Cerebellum (tissue), 4 donors: ENCODE measurements at places on chromosomes 16 and 17. TPM values are rescaled to one million over a fixed set of nuclear protein-coding genes. Genes with fewer than 3 reads are reported as not detected.

- no peak for DNase-seq
Measured at GRCh38 chr17:29068818-29069217, 25.9 kb downstream of the PIPOX start.

- DNase-seq: no peak
Measured at GRCh38 chr16:56889206-56889605, 24.2 kb downstream of the SLC12A3 start.

DNA sequence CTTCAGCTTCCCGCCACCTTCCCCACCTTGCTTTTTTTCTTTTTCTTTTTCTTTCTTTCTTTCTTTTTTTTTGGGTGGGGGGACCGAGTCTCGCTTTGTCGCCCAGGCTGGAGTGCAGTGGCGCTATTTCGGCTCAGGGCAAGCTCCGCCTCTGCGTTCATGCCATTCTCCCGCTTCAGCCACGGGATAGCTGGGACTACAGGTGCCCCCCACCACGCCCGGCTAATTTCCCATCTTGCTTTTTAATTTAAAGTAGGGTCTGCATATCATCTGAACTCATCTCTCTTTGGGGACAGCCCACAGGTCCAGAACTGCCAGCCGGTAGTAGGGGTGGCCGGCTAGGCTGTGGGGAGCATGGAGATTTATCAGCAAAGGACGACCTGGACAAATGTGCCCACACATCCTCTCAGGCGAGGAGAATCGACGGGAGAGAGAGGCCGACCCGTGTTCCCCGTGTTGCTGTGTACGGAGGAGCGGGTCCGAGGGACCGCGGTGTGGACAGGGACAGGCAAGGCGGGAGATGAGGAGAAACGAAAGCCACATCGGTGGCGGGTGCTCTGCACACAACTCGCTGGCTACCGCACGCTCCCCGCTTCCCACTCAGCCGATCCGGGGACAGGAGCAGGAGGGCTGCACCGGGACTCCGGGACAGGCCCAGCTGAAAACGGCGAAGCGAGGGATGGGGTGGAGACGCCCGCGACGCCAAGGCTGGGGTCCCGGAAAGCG lies 2.4 kb downstream of the MT1M start:
- DNase-seq: no peak

- DNase-seq: no peak
Measured at GRCh38 chr17:83152227-83152744, 72.9 kb downstream of the METRNL start.

The HIC1 gene
- 9.1 TPM for total RNA-seq

The KRT36 gene
- total RNA-seq: not detected

GRCh38 chr17:41836550-41837196 lies 641 bp upstream of the NT5C3B start:
- DNase-seq: no peak

GRCh38 chr17:75827308-75828075 lies 16.7 kb downstream of the UNC13D start:
- peak; percentile 82 for DNase-seq

DNA sequence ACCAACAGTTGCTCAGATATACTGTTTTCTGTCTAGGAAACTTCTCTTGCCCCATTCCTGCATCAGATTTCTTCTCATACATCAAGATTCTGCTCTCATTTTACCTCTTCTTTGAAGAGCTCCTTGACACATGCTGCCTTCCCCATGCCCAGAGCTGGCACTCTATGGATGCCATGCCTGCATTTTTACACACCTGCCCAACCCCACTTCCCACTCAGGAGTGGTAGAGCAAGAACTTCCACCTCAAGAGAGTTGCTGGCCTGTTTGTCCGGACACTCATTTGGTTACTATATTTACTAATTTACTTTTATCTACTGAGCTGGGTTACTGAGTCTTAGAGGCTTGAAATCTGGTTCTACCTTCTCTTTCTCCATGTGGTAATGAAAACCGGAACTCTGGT lies 98.3 kb upstream of the HLF start:
- DNase-seq: no peak

The CSH2 gene
- total RNA-seq: 1.8 TPM

DNA sequence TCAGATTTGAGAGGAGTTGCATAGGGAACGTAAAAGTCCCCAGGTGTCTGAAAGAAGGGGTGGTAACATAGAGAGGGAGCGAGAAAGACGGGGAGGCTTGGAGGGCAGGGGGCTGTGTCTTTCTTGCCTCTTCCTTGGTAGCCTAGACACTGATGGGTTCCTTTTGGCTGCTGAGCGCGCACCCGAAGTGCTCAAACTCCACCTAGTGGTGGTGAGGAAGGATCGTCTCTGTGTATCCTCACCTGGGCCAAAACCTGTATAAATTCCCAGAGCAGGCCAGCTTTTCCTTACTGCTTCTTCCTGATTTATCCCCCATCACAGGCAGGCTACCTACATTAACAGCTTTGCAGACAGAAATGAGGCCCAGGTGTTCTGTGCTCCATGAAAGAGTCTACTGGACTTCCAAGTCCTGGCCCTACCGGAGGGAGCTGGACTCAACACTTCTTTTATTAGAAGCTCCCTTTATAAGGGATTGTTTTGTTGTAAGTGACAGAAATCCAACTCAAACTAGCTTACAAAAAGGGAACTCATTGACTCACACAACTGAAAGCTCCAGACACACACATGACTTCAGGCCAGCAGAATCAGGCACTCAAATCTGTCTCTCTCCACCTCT lies 5.5 kb upstream of the SLC25A35 start:
- DNase-seq: peak; percentile 88

DNA sequence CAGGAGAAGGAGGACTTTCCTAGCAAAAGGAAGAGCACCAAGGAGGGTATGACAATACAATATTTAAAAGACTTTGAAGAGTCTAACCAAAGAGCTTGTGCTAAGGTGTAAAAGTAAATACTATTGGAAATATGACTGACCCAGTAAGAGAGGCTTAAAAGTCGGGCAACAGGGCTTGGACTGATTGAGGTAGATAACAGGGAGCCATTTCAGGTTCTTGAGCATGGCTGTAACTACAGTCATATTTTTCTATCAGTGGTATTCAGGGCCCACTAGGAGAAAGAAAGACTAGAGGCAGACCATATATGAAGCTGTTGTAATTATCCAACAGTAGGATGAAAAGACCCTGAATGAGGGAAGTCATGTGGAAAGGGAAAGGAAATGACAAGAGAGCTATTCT lies 62.3 kb downstream of the SMURF2 start:
- no peak for DNase-seq

- DNase-seq: no peak
Measured at GRCh38 chr16:83554096-83554495, 253.7 kb upstream of the HSBP1 start.

DNA sequence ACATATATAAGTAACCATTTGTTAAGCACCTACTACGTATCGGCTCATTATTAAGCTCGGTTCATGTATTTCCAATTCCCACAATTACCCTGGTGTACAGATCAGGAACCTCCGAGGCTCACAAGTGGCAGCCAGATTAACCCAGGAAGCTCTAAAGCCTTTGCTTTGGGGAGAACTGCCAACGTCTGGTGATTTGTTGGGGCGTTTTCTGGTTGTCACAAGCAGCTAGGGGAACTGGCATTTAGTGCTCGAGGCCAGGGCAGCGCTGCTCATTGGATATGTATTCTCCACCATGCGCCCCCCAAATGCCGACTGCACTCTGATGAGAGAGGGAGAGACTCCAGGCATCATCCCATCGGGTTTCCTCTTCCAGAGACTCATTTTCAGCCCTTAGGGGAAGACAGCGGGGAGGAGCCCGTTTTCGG lies 541 bp downstream of the ZNF18 start:
- DNase-seq: peak; percentile 50

The CNGB1 gene
- 3.0 TPM for total RNA-seq

DNA sequence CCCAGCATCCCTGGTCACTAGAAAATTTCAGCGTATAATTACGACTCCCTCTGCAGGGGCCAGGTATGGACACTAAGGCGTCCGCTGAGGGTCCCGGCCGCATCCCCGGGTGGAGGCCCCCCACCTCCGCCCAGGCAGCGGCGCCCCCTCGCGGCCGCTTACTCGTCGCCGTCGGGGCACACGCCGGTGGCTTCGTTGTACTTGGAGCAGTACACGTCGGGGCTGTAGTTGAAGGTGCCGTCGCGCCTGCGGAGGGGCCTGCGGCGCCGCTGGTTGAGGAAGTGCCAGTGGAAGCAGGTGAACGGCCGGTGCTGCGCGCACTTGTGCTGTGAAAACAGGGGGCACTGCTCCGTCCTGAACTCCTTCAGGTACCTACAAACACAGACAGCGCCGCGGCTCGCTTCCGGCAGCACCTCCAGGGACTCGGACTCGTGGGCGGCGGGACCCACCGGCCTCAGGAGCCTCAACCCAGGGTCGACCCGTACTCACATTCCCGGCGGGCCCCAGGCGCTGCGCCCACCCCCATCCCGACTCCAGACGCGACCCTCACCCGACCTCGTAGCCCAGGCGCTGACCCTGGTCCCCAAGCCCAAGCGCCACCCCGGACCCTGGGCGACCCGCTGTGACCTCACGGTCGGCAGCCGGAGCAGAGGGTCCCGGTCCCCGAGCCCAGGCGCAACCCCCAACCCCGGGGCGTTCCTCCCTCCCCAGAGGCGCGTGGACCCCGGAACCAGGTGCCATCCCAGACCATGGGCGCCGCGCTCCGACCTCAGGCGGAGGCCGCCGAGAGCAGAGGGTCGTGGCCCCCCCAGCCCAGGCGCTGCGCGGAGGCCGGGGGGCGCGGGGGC lies 596 bp downstream of the UNKL start:
- peak; percentile 35 for DNase-seq

GRCh38 chr16:51562891-51563290 lies 411.8 kb upstream of the SALL1 start:
- DNase-seq: no peak

The DPH1 gene
- 26.8 TPM for total RNA-seq
